ENCODE measurements at places on chromosomes 5 and 9. TPM values are rescaled to one million over a fixed set of nuclear protein-coding genes. Genes with fewer than 3 reads are reported as not detected.
A peak's percentile ranks its signal among the peaks of the same experiment; 100 is the strongest.

The LCN2 gene
- polyA plus RNA-seq = 0.79 TPM

The SPATA6L gene
- polyA plus RNA-seq = 3.5 TPM

The SPAG8 gene
- 5.8 TPM for polyA plus RNA-seq

The ANKDD1B gene
- polyA plus RNA-seq = 5.2 TPM

The CNTFR gene
- polyA plus RNA-seq = 35.6 TPM

The MYOZ3 gene
- polyA plus RNA-seq = 5.8 TPM

The FAM81B gene
- polyA plus RNA-seq = 7.4 TPM

The ZNF782 gene
- 6.3 TPM for polyA plus RNA-seq

The APBA1 gene
- polyA plus RNA-seq = 15.3 TPM

- no peak for DNase-seq
Observed at GRCh38 chr5:112346411-112347044, 72.5 kb downstream of the EPB41L4A start.

DNA sequence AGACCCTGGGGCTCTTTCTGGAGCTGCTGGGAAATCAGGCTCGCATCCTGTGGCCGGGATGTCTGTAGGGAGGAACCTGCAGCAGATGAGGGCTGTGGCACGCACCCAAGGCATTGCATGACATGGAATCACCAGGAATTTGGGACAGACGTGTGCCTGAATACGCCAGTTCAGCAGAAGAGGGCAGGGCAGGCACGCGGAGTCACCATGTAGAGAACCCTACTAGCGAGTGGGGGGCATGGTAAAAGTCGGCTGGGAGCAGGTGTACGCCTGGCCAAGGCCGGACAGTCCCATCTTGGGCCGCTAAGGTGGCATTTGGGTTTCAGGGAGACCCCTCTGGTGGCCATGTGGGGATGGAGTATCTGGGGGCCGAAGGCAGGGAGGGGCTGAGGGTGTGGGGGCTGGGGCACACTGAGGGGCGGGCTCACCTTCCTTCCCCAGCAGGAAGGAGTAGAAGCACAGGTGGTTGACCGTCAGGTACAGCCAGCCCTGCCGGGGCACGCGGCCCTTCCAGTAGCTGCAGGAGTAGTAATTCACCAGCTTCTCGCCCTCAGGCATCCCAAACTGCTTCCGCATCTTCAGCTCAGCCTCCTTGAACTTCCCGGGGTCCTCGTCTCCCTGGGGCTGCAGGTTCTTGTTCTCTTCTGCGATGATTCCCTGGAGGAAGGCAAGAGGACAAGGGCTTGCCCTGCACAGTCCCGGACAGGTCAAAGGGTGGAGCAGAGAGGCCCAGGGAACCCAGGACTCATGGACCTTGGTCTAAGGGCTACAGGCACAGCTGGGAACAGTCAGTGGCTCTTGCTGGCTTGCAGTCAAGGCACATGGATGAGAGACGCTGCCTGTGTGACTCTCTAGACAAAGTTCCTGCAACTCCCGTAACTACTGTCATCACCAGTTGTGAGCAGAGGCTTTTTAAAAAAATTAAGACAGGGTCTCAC lies 13.5 kb downstream of the TBC1D9B start:
- no peak for DNase-seq

DNA sequence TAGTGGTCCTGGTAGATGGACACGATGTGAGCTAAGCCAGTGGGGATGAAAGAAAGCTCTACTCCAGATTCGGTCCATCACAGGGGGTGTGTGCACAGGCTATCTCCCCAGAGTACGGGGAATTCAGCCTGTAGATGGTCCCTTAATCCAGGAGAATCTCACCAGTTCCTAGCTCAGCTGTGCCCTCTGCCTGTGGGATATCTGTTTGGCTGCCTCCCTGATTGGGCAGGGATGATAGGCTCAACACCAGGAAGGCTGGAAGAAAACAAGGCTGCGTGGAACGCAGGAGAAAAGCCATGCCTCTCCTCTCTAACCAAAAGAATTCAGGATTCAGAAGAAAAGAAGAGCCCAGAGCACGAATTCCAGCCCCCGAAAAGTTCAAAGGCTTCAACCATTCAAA lies 40.9 kb downstream of the VLDLR start:
- DNase-seq = no peak

- no peak for DNase-seq
Observed at GRCh38 chr5:146082798-146083197, 22.6 kb downstream of the PLAC8L1 start.

DNA sequence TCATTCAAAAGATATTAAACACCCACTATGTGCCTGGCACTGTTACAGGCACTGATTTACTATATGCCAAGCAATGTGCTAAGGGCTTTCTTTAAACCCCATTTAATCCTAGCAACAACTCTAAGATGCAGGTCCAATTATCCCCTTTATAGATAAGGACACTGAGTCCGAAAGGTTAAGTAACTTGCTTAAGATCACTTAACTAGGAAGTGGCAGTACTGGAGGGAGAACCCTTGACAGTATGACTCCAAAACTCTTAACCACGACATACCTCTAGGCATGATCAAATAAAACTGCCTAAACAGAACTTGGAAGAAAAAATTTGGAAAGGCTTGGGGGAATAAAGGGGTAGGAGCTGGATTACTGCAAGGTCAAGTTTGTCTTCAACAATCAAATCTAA lies 1.7 kb downstream of the RAB14 start:
- no peak for DNase-seq

- DNase-seq = peak; percentile 46
Observed at GRCh38 chr9:36328798-36329411, 70.7 kb upstream of the GNE start.

- no peak for DNase-seq
Observed at GRCh38 chr9:561427-561826, 280.1 kb upstream of the DMRT1 start.

DNA sequence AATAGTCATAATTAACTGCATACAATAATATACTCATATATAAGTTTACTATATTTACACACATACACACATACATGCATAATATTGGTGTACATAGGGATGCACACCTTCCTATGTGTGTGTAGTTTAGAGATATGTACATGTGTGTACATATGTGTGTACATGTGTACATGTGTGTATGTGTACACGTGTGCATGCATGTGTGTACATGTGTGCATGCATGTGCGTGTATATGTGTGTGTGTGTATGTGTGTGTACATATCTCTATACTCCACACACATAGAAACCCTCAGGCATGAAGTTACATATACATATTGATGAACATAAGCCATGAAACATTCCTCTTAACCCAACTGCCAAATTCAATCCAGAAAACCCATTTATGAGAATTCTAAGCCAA lies 547.8 kb downstream of the TLR4 start:
- DNase-seq = no peak

DNA sequence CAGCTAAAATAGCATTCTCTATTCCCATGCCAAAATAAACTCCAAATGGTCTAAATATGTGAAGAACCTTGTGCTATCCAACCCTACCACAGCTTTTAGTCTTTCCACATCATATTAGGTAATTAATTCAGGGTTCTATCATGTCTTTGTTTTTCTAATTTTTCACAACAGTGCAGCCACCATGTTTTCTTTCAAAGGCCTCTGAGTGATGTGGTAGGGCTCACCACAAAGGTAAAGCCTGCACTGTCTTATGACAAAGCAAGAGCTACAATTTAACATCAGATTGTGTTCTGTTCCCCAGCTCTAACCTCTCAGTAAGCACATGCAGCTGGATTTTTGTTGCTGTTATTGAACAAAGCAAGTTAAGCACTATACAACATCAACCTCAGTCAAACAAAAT lies 52.4 kb downstream of the MEF2C start:
- DNase-seq = no peak

DNA sequence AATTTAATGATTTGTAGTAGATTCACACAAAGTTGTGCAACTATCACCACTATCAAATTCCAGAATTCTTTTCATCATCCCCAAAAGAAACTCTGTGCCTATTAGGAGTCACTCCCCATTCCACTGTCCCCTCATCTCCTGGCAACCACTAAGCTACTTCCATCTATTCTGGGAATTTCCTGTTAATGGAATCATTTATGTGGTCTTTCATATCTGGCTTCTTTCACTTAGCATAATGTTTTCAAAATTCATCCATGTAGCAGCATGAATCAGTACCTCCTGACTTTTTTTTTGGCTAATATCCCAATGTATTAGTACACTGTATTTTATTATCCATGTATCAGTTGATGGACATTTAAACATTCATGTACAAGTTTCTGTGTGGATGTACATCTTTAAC lies 157.6 kb downstream of the TTC39B start:
- DNase-seq = no peak

- no peak for DNase-seq
Observed at GRCh38 chr9:69351227-69351626, 26.2 kb downstream of the ENTREP1 start.

GRCh38 chr5:149940941-149941644 lies 3.5 kb downstream of the PDE6A start:
- no peak for DNase-seq
